NCI-H1436 (cell line): ENCODE measurements at places on chromosomes 13 and 19.

- DNase-seq = no peak
These were observed 596 bp downstream of the CEACAM4 start for GRCh38 chr19:41626278-41626677.

DNA sequence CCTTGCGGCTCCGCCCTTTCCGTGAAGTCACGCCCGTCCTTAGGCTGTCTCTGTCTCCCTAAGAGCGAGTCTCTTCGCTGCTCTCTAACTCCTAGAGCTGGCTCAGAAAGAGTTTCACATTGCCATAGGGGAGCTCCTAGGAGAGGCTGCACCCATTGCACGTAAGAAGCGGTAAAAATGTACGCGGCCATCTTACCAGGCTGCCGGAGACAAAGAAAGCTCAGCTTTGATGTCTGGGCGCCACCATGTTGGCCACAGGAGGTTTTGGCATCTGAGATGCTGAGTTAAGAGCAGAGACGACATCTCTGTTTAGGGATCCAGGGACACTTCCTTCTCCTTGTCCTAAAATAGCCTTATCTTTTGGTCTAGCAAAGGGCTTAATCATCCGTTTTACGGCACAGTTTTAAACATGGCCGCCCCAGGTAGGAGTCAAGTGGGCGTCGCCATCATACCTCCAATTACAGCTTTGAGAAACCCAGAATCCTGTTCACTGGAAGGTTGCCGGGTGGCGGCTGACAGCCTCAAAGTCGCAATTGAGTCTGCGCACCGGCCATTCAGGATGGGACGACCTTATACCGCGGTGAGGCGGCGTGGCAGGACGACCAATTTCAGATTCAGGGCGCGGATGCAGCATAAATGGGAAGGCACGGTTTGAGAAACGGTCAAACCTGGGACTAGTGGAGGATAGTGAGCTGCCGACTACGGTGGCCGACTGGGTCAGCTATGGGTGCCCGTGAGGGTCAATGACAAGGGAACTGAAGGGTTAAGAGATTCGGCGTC is at the start of gene ZNF793:
Gene ZNF793 (plus strand): TSS at position 553 of the 780 bp plus-strand sequence. CDS start 16,501 bp downstream, outside the sequence.
- peak; percentile 86 for DNase-seq

GRCh38 chr13:29165840-29166239 is 345.7 kb downstream of the MTUS2 start:
- DNase-seq = no peak

DNA sequence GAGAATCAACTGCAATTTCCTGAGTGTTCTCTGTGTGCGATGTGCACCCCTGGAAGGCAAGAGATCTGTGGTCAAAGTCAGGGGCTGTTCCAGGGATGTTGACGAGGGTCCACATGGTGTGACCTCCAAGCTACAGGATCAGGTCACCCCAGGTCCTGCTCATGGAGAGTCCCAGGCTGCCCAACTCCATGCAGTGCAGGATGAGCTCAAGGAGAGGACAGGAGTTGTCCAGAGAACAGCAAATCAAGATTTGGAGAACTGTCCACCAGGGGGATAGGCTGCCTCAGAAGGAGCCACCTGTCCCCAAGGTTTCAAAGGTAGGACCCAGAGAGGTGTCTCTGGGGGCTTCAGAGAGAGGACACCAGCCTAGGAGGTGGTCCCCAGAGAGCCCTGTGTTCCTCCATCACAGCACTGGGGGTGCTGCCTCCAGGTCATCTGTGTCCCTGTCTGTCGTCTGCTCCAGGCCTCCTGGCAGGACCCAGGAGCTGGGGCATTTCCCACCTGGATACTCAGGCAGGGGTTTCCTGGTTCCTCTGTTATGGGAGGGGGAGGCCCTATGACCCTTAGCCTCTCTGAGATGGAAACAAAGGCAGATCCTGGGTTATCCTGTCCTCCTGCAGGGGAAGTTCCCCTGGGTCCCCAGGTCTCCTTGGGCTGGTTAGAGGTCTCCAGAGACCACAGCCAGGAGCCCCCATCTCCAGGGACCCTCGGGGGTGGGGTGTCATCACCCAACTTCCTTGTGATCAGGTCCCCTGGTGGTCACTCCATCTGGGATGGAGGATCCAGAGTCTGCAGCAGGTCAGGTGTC is 2.1 kb upstream of the CEACAM7 start:
- no peak for DNase-seq

DNA sequence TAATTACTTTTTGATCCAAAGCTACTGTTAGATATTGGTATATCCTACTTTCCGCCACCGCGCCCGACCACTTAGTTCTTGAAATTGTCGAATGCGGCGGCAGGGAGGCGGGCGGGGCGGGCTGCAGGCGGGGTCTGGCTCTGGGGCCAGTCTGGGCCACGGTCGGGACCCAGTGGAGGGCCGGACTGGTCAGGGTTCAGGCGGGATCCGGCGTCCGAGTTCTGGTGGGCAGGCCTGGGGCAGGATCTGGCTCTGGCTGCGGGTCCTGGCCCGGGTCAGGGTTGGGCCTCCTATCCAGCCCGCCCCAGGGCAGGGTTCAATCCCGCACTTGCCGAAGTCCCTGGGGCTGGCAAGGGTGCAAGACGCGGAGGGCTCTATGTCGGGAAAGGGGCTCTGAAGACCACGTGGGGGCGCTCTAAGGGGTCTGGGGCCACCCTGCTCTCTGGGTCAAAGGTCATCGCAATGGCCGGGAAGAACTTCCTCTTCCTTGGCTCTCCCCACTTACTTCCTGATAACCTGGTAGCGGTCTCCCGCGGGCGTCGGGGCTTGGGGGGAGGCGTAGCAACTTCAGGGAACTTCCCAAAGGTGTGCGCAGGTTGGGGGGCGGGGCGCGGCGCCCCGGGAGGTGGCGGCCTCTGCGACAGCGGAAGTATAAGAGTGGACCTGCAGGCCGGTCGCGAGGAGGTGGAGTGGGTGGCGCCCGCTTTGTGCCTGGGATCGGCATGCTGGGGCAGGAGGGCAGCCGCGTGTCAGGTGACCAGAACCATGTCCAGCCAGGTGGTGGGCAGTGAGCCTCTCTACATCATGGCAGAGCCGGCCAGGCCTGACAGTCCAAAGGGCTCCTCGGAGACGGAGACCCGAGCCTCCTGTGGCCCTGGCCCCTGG is 83.4 kb downstream of the MRPL57 start:
- DNase-seq = no peak

GRCh38 chr19:32165750-32166149 is 179.7 kb upstream of the ZNF507 start:
- no peak for DNase-seq

DNA sequence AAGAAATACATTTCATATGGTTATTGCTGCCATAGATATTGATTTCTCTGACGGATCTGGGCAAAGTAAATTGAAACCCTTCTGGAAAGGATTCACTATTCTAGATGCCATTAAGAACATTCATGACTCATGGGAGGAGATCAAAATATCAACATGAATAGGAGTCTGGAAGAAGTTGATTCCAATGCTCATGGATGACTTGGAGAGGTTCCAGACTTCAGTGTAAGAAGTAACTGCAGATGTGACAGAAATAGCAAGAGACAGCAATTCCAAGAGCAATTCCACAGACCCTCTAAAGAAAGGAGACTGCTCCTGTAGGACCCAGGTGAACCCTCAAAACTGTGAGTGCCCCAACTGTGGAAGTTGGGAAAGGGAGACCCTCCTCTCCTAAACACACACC is 30.9 kb upstream of the KCTD12 start:
- no peak for DNase-seq

DNA sequence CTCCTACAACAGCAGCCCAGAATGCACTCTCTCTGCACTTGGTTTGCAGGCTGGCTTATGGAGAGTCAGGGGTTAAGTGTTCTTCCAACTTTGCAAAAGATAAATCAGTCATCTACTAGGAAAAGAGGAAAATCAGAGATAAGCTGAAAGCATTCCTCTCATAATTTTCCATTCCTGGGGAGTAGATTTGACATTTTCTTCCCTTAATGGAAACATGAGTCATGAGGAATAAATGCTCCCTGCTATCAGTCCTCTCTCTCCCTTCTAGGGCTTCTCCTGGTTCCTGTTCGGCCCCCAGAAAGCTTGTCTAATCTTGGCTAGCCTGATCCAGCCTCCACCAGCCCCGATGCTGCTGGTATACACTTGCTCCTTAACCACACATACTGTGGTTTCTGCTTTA is 28.4 kb upstream of the ENOX1 start:
- DNase-seq = no peak

GRCh38 chr13:33105387-33106005 is 89.3 kb downstream of the KL start:
- no peak for DNase-seq

DNA sequence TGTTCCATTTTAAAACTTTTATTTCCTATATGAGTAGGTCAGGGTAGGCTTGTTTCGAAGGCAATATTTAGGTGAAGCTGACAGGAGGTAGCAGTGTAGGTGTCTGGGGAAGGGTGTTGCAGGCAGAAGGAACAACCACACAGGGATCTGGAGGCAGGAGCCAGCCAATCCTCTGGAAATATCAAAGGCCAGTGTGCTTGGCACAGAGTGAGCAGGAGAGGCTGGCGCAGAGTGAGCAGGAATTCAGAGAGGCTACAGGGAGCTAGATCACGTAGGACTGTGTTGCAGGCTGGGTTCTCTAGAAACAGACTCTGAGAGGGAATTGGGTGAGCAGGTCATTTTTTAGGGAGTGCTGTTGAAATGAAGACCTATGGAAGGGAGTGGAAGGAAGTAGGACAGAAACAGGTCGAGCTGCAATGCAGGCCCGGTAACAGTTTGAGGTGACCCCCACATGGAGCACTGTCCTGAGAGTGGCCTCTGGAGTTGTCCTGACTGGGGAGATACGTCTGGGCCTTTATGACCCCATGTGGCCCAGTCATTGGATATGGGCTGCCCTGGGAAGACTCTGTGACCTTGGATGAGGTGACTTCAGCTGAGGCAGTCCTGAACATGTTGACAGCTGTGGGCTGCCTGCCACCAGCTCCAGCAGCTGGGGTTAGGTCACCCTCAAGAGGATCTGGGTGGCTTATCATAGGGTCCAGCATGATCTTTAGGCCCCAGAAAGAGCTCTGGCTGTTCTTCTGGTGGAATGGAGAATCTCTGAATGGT is 51.7 kb downstream of the ERCC5 start:
- DNase-seq = no peak

- DNase-seq = peak; percentile 66
These were observed 502.7 kb downstream of the UQCRFS1 start for GRCh38 chr19:28710278-28710677.

DNA sequence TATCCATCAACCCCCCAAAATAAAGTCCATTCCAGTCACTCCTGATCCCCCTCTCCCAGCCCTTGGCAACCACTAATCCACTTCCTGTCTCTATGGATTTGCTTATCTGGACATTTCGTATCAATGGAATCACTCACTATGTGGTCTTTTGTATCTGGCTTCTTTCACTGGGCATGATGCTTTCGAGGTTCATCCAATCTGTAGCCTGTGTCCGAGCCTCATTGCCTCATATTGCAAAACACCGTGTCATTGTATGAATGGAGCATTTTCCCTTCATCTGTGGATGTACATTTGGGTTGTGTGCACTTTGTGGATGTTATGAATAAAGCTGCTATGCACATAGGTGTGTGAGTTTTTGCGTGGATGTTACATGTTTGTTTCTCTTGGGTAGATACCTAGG is 1.4 kb upstream of the FZR1 start:
- DNase-seq = no peak

DNA sequence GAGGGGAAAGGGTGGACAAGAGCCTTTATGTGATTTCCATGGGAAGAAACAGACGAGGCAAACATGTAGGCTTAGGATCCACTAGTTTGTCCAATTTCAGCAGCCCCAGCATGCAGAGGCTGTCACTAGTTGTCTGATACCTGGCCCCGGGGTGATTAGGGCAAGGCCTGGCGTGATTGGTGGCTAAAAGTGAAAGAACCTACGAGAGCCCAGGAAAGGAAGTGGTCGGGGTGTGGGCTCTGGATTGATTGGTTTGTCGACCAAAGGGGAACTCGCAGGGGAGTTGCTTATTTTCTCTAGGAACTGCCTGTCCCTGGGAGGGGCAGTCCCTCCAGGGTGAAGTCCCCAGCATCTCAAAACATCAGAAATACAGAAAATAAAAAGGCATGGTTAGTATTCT is 64.2 kb upstream of the UQCRFS1 start:
- peak; percentile 72 for DNase-seq

- no peak for DNase-seq
These were observed 18.6 kb downstream of the ZNF575 start for GRCh38 chr19:43551399-43552197.

DNA sequence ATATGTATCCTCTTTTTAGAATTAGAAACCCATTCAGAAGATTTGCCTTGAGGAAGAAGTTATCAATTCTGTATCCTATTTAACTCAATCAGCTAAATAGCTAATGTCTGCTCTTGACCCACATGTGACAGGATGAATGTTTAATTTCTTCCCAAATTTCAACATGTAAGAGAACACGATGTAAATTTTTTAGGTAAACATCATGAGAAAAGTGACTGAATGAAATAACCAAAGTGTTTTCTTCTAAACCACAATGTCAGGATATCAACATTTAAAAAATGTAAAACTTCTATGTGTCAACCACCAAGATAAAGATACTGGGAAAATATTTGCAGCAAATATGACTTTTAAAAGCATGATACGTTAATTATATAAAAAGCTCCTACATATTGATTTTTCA is 302.4 kb downstream of the DCT start:
- no peak for DNase-seq

DNA sequence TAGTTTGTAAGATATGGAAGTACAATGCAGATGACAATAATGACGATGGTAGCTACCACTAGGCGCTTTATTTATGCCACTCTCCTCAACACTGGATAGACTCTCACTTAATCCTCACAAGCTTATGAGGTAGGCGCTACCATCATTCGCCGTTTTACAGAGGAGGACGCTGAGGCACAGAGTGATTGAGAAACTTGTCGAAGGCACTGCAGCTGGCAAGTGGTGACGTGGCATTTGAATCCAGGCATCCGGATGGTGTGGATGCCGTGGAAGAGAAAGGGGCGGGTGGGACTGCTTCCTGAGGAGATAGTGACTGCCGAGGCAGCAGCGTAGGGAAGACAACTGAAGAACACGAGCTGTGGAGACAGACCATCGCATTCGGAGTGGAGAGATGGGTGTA is 1.3 kb upstream of the RPS9 start:
- no peak for DNase-seq

DNA sequence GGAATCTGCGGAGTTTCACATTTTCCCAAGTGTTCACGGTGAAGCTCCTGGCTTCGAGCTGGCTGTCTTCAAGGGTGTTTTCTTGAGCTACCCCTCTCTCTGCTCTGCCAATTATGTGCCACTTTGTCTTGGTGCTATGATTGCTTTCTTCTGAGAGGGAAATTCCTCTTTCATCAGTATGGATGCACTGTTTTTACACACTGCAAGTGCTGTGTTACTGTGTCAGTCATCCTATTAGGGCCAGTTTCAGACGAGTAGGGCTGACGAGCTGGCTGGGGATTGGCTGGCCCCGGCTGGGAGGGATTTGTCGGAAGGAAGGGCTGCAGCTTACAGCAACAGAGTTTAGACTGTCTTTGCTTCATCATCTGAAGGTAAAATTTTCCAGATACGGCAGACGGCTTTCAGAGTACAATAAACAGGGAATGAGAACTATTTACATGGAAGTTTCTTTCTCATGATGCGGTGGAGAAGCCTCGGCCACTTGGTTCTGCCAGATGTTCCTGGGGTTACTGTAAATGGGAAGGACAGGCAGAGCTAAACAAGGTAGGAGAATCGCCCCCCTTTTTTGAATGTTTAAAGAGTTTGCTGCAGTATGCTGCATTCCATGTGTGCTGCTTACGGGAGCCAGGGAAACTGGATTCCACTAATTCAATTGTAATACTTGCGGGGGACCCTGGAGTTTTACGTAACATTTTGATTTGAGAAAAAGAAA is at the start of gene MBNL2:
Gene MBNL2 (plus strand): TSS at position 345 of the 712 bp plus-strand sequence. CDS start 53,903 bp downstream, outside the sequence.
- peak; percentile 73 for DNase-seq
